ENCODE measurements at places on chromosomes 2 and 18.
A peak's percentile ranks its signal among the peaks of the same experiment; 100 is the strongest.

DNA sequence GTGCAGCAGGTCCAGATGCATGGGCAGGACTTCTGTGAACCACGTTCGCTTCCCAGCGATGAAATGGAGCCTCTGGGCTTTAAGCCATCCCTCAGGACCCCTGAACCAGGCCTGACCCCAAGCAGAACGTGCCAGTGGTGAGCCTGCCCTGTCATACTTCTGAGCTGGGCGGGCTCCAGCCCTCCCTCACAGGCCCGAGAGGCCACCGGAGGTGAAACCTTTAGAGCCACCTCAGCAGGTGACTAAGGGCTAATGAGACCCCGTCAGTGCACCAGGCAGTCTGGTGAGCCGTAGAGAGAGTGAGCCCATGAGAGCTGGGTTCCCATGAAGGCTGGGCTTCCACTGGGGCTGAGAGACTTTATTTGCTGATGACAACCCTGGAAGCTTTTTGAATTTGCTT, 8.9 kb upstream of the MAL start:
- no peak for DNase-seq

- peak; percentile 80 for DNase-seq
Measured at GRCh38 chr18:49321797-49322461, 138.5 kb downstream of the DYM start.

GRCh38 chr2:15913146-15913545, 27.2 kb upstream of the MYCN start:
- no peak for DNase-seq

DNA sequence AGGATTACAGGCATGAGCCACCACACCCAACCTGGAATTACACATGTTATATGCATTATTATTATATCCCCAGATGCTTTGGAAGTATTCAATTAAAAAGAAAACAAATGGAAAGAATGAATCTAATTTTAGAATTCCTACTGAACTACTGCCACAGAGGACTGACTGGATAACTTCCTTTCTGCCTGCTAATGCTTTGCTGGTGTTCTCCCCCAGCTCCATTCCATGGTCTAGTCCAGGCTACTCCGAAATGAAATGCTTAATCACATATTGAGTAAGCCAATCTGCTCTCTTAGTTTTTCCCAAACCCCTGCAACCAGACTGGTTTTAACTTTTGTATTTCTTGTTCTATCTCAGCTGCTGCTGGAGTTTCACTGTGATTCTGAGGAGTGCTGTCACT, 519.1 kb downstream of the SOX11 start:
- DNase-seq = no peak

GRCh38 chr2:43109261-43109743, 117.1 kb downstream of the ZFP36L2 start:
- no peak for DNase-seq

GRCh38 chr2:181273986-181274385, 183.2 kb upstream of the ITGA4 start:
- no peak for DNase-seq

GRCh38 chr2:2824588-2824987, 493.5 kb upstream of the MYT1L start:
- DNase-seq = no peak

- DNase-seq = no peak
Measured at GRCh38 chr2:17803497-17803896, 12.8 kb upstream of the MSGN1 start.

- peak; percentile 93 for DNase-seq
Measured at GRCh38 chr2:12176623-12177454, 430.4 kb downstream of the LPIN1 start.

Measured in EH (cell line).